Gastrocnemius medialis (tissue), 4 donors: ENCODE measurements at places on chromosomes 1 and 21. TPM values are rescaled to one million over a fixed set of nuclear protein-coding genes. Genes with fewer than 3 reads are reported as not detected.

DNA sequence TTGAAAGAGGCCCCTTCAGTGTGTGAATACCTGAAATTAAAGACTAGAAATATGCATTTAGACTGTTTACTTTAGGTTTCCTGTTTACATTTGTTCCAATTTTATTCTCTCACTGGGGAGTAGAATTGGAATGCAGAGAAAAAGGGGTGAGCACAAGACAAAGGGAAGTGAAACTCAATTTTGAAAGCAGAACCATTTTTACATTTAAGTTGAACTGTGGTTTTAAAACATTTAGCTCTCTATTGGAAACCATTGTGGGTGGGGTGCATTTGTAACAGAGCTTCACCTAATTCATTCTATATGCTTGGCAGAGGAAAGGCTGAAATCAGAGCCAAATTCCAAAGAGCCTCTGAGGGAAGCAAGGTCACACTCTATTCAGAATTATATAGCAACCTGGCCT is 235.3 kb upstream of the C1orf105 start:
- no peak for DNase-seq

The PEF1 gene
- total RNA-seq: 29.5 TPM

DNA sequence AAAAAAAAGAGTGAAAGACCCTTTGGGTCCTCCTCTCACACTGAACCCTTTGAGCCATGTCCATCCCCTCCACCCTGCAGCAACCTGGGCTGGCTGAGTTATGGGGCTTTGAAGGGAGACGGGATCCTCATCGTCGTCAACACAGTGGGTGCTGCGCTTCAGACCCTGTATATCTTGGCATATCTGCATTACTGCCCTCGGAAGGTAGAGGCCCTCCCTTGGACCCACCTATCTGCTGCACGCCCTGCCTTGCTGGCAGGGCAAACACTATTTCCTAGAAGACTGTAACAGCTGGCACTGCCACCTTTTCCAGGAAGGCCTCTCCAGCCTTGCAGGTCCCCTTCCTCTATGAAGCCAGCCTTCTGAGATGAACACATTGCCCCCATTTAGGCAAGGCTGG is 1.1 kb downstream of the SLC50A1 start:
- no peak for DNase-seq

DNA sequence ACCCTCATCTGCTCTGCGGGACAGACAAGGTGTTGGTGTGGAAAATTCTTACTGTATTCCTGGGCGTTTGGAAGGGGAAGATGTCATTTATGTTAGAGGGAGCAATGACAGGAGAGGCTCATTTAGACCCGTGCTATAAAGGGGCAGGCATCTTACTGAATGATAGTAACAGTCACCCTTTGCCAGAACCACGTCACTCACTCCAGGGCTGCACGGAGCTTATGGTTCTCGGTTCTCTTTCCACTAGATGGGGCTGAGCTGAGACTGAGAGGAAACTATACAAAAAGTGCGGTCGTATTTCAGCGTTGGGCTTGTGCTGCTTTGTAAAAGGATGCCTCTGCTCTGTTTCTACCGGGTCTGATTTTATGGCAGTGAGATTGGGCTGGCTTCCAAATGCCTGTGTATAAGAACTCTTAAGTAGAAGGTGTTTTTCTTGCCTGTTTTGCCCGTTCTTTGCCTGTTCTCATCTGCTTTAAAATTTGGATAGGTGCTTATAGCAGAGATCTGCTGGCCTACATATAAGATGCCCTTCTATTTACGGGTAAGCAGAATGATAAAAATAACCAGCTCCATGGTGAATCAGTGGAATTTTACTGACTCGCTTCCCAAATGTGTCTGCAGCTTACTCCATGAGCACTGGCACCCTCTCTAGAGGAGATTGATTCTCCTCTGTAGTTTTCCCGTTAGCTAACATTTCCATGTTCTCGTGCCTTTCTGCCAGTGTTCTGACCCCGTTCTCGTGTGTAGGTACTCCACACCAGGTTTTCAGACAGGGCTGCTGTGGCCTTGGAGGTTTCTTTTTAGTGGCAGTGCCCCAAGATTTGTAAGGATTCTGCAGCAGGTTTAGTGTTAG is 55.9 kb downstream of the MRPS6 start:
- peak; percentile 74 for DNase-seq

GRCh38 chr1:46452931-46453325 is 36.7 kb upstream of the DMBX1 start:
- no peak for DNase-seq

The GNG5 gene
- total RNA-seq: 126 TPM

GRCh38 chr1:10556430-10557005 is 81.8 kb downstream of the PEX14 start:
- DNase-seq: no peak

- DNase-seq: no peak
Observed at GRCh38 chr1:19080721-19081120, 124.2 kb upstream of the IFFO2 start.

GRCh38 chr1:15254559-15254958 is 7.5 kb downstream of the FHAD1 start:
- no peak for DNase-seq

The PLEKHA6 gene
- total RNA-seq: 10.3 TPM

GRCh38 chr1:38021969-38022368 is 9.4 kb downstream of the UTP11 start:
- peak; percentile 62 for DNase-seq

- DNase-seq: no peak
Observed at GRCh38 chr1:248906753-248907661, 972 bp downstream of the PGBD2 start.

The HTR6 gene
- total RNA-seq: not detected

The KCNC4 gene
- 9.1 TPM for total RNA-seq

The DUSP23 gene
- 85.9 TPM for total RNA-seq

DNA sequence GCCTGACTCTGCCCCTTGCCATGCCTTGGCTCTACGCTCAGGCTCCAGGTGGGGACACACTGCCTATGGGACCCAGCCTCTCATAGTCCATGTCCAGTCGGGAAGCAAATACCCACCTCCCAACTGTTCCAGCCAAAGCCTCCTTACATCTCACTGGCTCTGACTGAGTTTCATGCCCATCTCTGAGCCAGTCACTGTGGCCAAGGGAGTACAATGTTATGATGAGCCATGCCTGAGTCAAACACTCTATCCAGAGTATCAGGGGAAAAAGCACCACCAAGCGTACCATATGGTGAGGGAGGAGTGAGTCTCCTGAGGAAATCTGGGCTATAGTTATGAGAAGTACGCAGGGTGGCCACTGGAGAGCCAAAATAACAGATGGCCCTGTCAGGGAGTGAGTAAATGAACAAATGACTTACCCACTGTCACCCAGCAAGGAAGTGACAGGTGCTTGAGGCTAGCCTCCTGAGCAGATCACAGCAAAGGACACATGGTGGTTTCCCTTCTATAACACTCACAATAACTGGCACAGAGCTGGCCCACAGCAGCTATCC is 236.6 kb upstream of the GJB5 start:
- DNase-seq: no peak

The TRAF3IP3 gene
- total RNA-seq: 0.35 TPM
